ENCODE measurements at places on chromosomes 4 and X.

GRCh38 chrX:137565921-137566745 lies at the start of gene ZIC3:
ZIC3 (plus strand) TSS chrX:137566127; CDS start chrX:137566692, 565 bp downstream.
- peak; percentile 10 for DNase-seq

GRCh38 chrX:105460376-105460775 lies 239.9 kb upstream of the TEX13A start:
- DNase-seq, result no peak

GRCh38 chr4:36532670-36533379 lies 251.4 kb downstream of the DTHD1 start:
- no peak for DNase-seq

- no peak for DNase-seq
Measured at GRCh38 chr4:87560802-87561201, 31.6 kb upstream of the SPARCL1 start.

DNA sequence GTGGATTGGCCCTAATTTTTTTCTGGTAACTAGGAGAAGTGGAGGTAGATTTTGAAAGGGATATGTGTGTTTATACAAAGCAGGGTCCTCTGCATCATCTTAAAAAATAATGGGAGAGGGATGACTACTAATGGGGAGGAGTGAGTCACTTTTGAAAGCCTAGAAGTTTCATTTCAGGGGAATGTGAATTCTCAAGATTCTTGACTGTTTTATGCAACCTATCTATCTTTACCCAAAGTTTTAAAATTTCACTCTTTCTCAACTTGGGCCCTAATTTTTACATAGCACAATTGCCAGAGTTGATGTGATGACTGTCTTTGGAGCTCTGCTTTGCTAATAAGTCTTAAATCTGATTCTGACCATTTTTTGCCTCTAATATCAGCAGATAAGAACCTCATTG lies 445.2 kb downstream of the GRXCR1 start:
- no peak for DNase-seq

DNA sequence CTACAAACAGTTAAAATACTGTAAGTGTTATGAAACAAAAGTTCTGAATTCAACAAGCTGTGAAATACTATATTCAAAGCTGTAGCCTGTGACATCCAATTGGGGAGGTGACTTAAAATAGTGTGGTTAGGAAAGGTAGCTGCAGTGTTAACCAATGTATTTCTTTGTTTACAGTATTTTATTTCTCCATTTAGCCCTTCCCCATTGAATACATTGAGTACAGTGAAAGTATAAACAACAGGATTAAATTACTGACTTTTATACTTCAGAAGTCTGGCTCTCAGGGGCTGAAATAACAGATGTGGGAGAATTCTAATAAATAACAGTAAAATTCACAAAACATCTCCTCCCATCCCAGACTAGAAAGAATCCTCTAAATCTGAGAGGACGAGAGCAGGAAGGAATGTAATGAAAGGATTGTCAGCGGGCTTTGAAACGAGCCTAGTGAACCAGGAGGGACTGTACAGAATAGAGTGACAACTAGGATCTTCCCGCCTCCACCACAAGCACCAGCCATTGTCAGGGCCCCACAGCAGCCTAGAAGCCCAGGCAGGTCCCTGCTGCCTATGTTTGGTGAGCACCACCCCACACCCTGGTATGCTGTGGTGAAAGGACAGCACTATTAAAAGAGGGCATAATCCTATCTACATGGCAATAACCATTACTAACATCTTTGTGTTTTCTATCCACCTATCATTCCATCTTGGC lies 73.7 kb downstream of the SPCS3 start:
- DNase-seq, result peak; percentile 10

GRCh38 chr4:57098941-57099340 lies 11.2 kb downstream of the IGFBP7 start:
- DNase-seq, result no peak

GRCh38 chrX:123455693-123456092 lies 271.6 kb downstream of the GRIA3 start:
- no peak for DNase-seq

DNA sequence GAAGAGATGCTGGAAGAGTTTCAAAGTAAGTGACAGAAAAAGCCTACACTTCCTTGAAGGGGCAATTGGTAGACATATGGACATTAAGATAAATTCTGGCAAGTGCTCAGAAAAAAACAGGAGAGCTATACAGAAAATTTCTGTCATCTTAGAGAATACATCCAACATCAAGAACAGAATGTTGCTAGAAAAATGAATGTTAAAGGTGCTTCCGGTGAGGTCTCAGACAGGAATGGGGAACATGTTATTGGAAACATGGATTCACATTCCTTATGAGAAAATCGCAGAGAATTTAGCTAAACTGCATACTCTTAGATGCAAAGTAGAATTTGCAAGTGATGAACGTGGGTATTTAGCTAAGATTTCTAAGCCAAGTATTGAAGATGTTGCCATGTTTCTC lies 9.5 kb downstream of the XAGE1B start:
- DNase-seq, result no peak

DNA sequence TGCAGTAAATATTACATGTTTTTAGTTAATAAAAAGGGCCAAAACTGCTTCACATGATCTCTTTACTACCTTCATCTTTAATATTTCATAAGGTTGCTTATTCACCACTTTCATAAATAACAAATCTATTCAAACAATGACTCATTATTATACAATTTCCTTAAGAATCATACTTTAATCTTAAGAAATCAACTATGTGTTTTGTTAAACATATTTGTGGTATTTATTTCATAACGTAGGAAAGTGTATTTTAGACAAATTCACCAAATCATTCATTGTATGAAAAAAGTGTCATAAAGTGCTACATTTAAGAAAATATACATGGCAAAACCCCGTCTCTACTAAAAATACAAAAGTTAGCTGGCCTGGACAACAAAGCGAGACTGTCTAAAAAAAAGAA lies 150.5 kb upstream of the RXFP1 start:
- DNase-seq, result no peak

GRCh38 chrX:10741003-10741402 lies 120.6 kb upstream of the MID1 start:
- no peak for DNase-seq

- DNase-seq, result no peak
Measured at GRCh38 chrX:152937236-152937635, 39.4 kb downstream of the ZNF185 start.

GRCh38 chrX:40314070-40314469 lies 216.3 kb upstream of the BCOR start:
- no peak for DNase-seq

DNA sequence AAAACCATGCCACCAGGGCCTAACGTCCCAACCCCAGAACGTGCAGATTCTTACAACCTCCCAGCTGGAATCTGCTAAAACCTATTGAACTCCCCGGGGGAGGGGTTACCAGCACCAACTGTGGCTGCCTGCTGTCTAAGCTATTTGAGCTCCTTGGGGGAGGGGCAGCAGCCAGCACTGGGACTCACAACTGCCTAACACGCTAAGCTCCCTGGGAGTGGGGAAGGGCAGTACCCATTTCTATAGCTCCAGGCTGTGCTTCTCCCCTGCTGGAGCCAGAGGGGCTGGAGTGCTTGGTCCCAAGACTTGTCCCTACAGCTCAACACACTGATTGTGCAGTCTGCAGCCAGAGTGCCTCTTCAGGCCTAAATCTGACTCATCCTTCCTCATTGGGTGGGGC lies 459.8 kb upstream of the FGF16 start:
- DNase-seq, result no peak

- peak; percentile 59 for DNase-seq
Measured at GRCh38 chr4:13528821-13529127, 15.5 kb downstream of the NKX3-2 start.

GRCh38 chr4:3290889-3291321 lies 1.9 kb upstream of the RGS12 start:
- DNase-seq, result no peak

DNA sequence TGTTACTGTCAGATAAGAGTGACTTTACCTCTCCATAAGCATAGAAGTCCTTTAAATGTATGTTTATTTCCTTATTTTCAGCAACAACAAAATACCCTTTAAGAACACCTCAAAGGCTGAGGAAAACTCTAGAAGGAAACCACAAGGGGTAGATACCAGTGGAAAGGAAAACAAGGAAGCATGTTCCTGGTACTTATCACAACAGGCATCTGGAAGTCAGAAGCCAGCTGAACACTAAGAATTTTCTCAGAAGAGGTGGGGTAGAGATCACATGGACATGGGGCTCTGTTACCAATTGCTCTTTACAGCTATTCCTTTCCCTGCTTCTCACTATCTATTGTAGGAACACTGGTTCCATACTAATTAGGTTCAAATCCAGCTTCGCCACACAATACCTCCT lies 51.5 kb upstream of the BEND2 start:
- no peak for DNase-seq

DNA sequence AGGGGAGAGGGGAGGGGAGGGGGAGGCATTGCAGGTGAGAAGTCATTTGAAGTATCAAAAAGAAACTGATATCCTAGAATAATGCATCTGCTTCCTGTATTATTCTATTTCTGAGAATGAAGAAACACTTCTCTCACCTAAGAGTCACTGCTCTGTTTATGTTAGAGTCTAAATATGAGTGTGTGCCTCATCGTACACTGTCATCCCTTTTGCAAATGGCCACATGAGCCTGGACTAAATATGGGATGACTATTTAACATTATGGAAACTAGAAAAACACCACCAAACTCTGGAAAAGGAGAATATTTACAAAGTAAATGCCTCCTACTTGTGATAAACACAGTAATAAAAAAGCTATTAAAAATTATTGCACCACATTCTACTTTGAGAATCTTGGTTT lies 146.4 kb upstream of the NOCT start:
- DNase-seq, result no peak

DNA sequence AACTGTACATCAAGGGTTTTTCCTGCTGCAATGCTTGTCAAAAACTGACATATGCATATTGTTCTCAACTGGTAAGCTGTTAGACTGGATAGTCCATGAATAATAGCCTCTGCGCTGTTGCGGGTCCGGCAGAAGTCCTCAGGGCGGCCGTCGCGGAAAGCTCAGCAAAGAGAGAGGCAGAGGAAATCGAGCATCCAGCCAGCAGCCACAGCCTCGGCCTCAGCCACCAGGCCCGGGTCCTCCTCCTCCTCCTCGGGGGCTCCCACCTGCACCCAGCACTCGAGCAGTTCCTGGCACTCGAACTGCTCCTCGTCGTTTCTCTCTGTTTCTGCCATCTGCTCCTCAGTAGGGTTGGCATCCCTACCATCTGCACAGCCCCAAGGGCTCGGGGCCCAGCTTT lies 53.7 kb downstream of the UPRT start:
- DNase-seq, result no peak

DNA sequence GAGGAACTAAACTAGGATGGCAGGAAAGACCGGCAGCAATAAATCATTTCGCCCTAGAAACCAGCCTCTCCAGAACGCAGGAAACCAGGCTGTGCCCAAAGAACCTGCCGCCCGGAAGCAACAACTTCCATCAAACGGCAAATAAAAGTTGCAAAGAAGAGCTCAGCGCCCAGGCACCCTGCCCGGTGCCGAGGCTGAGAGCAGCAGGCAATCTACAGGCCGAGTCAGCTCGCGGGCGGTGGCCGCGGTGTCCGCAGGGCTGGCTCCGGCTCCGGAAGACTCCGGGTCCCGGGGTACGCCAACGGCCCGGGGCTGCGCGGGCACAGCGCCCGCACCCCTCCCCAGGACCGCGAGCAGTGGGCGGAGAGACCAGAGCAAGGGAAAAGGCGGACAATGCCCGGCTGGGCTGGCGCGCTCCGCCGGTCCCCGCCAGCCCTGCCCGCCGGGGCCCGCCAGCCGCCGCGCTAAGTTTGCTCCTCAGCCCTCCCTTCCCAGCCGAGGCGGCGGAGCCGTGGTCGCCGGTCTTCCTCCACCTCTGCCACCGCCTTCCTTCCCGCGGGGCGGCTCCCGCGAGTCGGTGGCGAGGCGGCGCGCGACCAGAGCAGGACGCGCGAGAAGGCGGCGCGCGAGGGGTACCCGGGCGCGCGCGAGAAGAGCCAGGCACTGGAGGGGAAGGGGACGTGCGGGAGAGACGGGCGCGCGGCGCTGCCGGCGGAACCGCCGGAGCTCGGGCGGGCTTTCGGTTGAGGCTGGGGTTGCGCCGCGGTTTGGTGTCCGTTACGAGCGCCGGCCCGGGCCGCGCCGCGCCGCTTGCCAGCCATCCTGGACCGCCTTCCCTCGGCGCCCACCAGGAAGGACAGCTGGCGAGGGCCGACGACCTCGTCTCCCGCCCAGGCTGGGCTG lies 733 bp downstream of the FRYL start:
- DNase-seq, result peak; percentile 75

GRCh38 chr4:2172161-2172560 lies 69.8 kb downstream of the HAUS3 start:
- DNase-seq, result no peak

GRCh38 chrX:74251006-74251930 lies 52.7 kb upstream of the ZCCHC13 start:
- DNase-seq, result peak; percentile 40

GRCh38 chr4:75179510-75179909 lies 246.6 kb downstream of the PARM1 start:
- DNase-seq, result no peak

DNA sequence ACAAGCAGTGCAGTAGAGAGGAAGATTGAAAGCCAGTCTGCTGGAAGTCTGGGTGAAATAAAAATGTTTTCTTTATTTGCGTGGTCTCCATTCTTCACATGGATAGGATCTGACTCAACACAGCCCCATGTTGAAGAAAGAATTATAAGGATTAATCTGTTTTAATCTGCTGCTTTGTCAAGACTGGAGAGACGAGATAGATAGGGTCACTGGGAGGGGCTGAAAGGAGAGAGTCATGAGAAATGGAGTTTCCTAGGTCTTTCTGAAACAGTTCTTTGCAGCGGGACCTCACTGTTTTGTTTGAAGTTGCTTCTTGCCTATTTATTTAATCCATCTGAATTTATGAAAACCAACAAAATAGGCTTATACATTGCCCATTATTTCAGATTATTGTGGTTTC lies 32.4 kb upstream of the RHOH start:
- no peak for DNase-seq

DNA sequence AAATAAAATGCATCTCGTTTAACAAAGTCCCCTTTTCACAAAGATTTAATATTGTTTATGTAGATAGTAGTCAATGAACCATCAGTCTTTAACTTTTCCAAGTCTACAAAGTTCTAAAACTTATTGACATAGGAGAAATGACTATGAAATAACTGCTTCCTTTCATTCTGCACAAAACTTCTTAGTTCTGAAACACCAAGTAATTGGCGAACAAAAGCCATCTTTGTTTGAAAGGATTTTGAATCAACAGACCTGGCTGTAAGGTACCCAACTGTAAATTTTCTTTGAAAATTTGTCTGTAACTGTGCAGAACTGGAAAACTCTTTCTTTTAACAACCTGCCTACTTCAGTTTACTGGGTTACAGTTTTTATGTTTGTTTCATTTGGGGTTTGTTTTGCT lies 25.9 kb downstream of the LEF1 start:
- DNase-seq, result peak; percentile 2

GRCh38 chr4:40283968-40284367 lies 51.2 kb upstream of the CHRNA9 start:
- peak; percentile 1 for DNase-seq

GRCh38 chr4:576245-576821 lies at the start of gene TMEM271:
TMEM271 (minus strand) TSS chr4:576295; CDS start chr4:576062, 233 bp downstream.
- peak; percentile 31 for DNase-seq

- DNase-seq, result no peak
Measured at GRCh38 chr4:145663194-145663593, 16.8 kb upstream of the C4orf51 start.

- no peak for DNase-seq
Measured at GRCh38 chr4:15381806-15382338, 46.0 kb upstream of the C1QTNF7 start.

All from NCI-H69 (cell line).